ENCODE measurements at places on chromosomes 2 and 18. TPM values are rescaled to one million over a fixed set of nuclear protein-coding genes. Genes with fewer than 3 reads are reported as not detected.

Gene INPP5D
- total RNA-seq: 129 TPM

Gene LIMS3
- 0.91 TPM for total RNA-seq

- DNase-seq: no peak
Measured at GRCh38 chr2:3189076-3189591, 188.5 kb downstream of the EIPR1 start.

DNA sequence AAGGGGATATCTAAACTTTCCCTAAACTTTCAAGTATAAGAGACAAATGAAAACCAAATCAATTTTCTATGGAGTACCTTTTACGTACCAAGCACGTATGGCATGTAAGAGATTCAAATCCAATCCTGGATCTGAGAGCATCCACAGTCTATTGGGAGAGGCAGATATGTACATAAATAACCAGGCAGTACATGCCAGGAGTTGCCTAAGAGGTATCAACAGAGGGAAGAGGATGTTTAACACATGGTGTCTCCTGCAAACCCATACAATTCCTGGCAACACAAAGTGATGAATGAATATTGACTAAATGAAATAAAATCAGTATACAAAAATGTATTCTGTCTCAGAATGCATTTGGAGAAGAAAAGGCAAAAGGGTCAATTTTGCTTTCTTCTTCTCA is 116.6 kb downstream of the PIGN start:
- no peak for DNase-seq

DNA sequence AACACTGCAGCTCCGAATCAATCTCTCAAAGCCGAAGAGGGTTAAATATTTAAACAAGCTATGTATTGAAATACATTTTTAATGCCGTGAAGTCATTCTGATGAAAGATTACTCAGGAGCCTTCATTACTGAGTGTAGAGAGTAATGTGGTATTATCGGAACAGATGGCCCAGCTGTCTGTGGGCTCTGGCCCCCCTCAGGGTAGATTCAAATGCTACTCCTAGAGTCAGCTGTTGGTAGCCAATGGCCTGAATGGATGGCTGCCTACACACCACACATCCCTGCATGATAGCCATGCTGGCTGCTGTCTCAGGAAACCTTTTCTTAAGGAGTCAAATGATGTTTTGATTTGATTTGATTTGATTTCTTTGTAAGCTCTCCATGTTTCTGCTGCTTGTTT is 732.3 kb upstream of the CELF4 start:
- DNase-seq: no peak

Gene CDK5R2
- total RNA-seq: not detected

DNA sequence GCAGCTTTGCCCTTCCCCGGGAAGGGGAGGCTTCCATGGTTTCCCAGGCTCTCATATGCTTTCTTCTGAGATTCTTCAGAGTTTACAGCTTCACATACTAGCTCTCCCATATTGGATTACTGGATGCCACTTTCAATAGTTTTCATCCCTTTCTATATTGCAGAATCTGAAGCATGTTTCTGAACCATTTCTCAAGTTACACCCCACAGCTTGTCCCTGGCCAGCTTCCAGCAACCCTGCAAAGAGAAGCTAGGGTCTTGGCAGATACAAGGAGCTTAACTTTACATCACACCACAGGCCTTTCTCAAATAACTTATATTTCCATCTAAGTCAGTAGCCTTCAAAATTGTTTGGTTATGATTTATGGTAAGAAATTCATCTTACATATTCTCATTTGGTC is 39.6 kb downstream of the LHCGR start:
- no peak for DNase-seq

Gene ZC3H6
- 22.5 TPM for total RNA-seq

Gene LIMS1
- total RNA-seq: 46.2 TPM

- no peak for DNase-seq
Measured at GRCh38 chr2:31893094-31893493, 117.7 kb downstream of the MEMO1 start.

DNA sequence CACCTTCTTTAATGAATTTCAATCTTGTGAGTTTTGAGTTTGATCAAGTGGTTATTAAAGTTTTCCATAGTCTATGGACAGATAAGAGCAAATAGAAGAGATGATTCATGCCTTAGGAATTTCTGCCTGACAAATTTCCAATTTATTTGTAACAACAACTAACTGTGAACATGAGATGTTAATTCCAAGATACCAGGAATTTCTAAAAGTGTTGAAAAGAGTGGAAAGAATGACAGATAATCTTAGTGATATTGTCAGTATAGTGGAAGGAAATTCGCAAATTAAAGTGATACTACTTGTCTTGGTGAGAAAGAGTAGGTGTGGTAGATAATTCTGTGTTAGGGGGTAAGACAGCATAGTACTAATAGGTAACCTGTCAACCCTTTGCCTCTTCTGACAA is 82.4 kb downstream of the AGPS start:
- DNase-seq: no peak

- DNase-seq: no peak
Measured at GRCh38 chr2:109609352-109610024, 4.3 kb downstream of the SEPTIN10 start.

Gene RAPH1
- total RNA-seq: 0.74 TPM

Gene ZNF385B
- total RNA-seq: not detected

DNA sequence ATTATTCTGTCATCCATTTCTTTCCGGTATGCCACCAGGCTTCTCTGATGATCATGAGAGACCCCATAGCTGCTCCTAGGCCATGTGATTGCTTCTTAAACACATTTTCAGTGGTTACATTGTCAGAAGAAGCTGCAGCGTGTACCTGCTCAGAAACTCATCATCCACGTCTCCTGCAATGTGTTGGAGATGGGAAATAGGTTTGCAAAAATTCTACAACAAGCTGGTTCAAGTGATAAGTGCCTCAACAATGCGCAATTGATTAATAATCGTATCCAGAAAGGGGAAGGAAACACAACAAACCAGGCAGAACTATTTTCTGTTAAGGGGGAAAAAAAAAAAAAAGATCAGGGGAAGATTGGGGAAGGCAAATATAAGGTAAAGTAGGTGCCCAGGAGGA is 75.7 kb upstream of the THUMPD2 start:
- DNase-seq: no peak

Gene GAL3ST2
- total RNA-seq: 0.22 TPM

DNA sequence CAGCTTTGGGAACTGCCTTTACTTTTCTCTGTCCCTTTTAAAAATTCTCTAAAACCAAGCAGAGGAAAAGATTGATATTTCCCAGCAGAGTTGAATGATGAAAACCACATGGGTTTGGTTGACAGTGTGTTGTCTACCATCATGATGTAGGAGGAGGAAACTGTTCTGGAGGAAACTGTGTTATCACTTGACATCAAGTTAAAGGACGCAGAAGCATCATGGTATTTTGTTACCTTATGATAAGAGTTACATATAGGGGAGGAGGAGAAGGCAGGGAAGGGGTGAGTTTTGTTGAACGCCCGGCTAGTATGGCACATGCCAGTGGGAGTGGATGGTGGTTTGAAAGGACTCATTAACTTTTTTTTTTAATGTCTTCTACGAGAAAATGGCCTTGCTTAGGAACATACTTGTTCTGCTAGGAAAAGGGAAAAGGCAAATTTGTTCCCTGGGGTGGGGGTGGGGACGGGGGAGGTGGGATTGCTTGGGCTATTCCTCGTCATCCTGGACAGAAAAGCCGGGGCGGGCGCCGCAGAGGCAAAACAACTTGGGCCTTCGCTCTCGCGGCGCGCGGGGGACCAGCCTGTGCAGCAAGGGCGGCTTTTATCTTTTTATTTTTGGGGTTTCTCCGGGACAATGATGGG is 766 bp downstream of the TMEM17 start:
- no peak for DNase-seq

Gene CHRND
- total RNA-seq: not detected

DNA sequence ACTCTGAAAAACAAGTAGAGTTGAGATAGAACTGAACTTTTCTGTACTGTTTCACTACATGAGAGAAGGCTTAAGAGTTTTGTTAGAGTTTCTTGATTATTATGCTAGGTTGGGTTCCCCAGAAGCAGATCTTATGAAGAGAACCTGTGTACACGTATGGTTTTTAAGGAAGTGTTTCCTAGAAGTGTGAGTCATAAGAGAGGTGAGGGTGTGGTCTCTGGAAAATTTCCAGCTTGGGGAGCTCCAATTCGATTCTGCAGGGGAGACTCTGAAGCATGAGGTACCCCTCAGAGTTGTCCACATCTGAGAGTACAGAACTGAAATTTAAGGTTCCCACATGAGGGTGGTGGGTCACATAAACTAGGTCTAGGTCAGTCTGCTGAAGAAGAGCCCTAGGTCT is 83.3 kb upstream of the MAP2 start:
- DNase-seq: no peak

DNA sequence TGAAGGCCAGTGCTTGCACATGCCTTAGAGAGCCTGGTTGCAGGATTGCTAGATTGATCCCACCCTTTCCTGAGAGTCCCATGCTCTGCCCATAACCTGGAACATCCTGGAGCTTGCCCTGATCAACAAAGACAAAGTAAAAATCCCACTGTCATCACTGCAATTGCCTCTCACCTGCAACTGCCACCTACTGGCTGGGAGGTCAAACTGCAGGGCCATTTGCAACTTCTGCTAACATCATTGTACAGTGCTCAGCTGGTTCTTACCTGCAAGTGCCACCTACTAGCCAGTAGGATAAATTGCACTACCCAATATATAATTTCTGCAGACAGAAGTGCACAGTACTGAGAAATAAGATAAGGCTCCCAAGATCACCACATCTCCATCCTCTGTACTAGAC is 947.5 kb downstream of the CPS1 start:
- no peak for DNase-seq

Gene FARP2
- total RNA-seq: 17.7 TPM

Gene RAB6C
- 0.11 TPM for total RNA-seq

Gene LAMA3
- total RNA-seq: 0.19 TPM

DNA sequence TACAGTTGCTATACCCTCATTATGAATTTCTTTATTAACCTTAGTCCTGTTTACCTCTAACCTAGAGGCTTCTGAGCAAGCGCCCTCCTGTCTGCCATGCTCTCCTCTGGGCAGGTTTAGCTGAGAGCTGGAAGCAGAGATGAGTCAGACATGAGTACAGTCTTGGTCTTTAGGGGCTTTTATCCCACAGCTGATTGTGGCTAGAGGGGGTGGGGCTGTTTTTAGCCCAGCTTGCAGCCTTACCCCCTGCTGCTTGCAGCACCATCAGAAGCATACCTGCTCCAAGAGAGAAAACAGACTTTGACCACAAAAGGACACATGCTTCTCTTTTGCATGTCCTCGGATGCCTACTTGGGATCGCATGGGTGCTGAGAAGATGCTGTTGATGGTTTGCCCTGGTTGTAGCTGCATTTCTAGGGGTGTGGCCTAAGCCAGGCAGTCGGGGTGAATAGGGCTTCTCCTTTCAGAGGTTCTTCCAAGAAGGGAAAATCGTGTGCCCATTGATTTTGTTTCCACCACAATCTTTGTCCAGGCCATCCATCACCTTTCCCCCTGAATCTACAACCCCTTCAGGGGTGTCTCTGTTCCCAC is 115.0 kb upstream of the LGALSL start:
- DNase-seq: no peak

Gene PCARE
- not detected for total RNA-seq

DNA sequence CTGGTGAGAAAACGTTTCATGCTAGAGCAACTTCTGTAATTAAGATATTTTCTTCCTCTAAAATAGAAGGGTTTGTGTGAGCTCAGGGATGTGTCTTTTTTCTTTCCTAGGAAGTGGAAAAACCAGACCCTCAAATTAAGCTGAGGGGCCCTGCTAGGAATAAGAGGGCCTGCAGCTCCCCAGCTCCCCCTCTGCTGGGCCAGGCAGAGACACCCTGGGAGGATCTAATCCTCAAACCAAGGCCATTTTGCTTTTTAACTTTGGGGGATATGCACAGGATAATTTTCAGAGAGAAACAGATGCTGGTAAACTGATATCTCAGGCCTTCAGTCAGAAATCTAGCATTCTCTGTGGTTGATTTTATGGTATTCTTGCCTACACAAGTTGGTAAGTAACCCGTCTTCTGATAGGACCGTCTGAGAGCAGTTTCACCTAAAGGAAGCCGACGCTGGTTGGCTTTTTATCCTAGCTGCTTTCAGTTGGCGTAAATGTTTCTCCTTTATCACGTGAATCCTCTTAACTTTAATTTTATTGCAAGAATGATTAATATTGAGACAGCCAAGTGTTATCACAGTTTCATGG is 34.8 kb downstream of the SNTG2 start:
- no peak for DNase-seq
